Upper lobe of right lung (tissue), 1 donor: ENCODE measurements at places on chromosomes 11 and 22.
A peak's percentile ranks its signal among the peaks of the same experiment; 100 is the strongest.

DNA sequence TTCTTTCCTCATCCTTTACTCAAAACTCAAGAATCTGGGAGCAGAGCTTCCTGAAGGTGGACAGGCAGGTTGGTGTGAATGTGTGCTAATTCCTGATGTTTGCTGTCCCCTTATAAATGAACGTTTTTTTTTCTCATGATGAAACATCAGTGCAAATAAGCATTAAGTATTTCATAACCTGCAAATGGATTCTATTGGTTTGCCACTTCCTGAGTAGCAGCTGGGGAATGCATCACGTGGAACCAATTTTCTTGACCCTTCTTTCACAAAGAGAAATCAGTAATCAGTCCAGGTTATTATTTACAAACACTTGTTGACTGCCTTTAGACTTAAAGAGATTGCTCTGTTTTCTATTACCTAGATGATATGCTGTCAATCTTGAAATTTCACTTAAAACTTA, 40.1 kb upstream of the SCN3B start:
- DNase-seq, result no peak

DNA sequence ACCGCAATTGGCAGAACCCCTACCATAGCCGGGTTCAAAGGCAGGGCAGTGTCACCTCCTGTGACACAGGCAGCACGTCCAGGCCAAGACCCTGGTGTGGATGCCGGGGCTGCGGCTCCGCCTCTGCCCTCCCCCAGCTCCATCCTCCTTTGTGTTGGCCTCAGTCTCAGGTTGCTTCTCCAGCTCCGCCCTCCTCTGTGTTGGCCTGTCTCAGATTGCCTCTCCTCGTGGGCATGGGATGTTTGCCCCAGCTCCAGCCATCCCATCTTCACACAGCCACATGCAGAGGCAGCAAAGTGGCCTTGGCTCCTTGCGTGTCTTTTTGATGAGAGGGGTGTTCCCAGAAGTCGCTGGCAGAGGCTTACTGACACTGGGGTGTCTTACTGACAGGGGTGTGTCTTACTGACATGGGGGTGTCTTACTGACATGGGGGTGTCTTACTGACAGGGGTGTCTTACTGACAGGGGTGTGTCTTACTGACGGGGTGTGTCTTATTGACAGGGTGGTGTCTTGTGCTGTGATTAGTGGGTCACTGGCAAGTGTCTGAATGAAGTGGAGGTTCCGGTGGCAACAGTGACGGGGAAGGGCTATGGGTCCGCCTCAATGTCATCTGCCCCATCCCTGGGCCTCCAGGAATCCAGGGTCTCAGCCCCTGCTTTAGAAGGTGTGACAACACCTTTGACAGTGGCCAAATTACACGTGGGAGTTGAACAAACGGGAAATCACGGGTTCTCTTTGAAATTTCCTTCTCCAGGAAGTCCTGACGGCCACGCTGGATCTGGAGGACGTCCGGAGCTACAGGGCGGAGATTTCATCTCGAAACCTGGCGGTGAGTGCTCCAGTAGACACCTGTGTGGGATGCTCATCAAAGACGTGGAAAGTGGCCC, 24.9 kb downstream of the NADSYN1 start:
- no peak for DNase-seq

GRCh38 chr22:45757936-45758335, 86.3 kb downstream of the ATXN10 start:
- DNase-seq, result no peak

DNA sequence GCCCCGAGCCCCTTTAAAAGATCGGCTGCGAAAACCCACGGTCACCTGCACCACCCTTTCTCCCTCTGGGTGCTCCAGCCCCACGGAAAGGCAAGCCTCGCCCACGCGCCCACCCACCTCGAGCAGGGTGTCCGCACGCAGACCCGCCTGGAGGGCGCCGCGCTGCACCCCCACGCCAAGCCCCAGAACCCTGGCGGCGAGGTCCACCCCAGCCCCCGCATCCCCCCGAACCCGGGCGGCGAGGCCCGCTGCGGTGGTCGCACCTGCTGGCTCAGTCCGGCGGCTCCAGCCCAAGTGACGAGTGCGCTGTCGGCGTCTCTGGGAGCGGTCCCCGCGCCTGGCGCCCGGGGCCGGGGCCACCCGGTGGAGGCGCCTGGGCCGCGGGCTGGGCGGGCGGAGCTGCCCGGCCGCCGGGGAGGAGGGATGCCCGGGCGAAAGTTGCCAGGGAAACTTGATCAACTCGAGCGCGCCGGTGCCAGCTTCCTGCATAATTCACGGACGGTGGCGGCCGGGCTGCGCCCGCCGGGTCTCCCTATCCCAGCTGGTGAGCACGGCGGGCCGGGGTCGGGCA, 1.1 kb downstream of the SHANK2 start:
- DNase-seq, result peak; percentile 76

DNA sequence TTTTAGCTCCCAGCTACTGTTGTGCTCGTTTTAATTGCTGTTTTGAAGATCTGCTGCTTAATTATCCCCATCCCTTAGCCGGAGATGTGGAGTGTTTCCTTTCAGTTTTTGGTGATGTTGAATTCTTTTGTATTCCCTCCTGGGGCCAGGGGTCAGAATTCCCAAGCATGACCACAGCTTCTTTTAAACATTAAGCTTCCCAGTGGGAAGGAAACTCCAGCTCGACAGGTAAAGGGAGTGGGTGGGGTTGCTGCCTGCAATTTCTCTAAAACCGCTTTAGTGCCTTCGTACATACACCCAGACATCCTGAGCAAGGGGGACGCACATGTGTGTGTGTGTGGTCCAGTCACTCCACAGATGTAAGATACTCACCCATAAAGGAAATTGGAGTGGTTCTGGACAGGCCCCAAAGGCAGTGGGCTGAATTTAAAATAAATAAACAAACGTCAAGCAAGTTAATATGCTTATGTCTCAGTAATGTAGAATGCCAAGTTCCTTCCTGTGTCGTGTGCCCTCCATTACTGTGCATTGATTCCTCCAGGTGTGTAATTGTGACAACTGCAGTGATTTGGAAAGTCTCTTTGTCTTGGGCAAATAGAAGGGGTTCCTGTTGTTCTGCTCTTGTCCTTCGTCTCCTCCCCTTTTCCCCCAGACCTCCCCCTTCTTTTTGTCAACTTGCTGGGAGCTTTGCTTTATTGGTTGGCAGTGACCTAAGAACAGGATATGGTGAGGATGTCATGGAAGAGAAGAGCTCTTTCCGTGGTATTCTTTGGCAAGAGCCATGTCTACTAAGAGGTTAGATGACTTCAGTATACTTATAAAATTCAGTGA, 19.2 kb upstream of the ADSL start:
- no peak for DNase-seq
